Thyroid gland (tissue), 4 donors: ENCODE measurements at places on chromosomes 5 and 9.

DNA sequence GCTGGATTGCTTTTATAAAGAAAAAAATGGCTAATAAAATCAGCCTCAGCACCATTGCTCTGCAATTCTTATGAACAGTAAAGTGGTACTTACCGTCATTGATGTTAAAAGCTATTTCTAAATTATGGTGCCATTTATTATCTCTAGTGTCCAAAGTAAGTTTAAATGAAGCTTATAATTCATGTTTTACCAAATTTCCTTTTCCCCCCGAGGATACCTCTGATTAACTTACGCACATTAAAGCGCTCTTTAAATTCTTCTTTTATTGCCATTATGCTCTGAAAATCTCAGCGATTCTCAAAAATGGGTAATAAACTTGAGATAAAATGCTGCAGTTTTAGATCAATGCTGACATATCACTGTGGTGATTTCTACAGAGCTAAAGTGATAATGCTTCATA is 13.5 kb downstream of the TLX3 start:
- DNase-seq: no peak

DNA sequence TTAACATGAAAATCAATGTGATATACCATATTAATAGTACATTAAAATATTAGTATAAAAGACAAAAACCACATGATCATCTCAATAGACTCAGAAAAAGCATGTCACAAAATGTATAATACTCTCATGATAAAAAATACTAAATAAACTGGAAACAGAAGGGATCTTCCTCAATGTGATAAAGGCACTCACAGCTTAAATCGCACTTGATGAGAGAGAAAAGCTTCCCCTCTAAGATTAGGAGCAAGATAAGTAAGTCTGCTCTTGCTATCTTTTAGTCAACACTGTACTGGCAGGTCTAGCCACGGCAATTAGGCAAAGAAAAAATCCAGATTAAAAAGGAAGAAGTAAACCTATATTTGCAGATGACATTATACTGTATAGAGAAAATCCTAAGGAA is 21.8 kb upstream of the MSH3 start:
- no peak for DNase-seq

DNA sequence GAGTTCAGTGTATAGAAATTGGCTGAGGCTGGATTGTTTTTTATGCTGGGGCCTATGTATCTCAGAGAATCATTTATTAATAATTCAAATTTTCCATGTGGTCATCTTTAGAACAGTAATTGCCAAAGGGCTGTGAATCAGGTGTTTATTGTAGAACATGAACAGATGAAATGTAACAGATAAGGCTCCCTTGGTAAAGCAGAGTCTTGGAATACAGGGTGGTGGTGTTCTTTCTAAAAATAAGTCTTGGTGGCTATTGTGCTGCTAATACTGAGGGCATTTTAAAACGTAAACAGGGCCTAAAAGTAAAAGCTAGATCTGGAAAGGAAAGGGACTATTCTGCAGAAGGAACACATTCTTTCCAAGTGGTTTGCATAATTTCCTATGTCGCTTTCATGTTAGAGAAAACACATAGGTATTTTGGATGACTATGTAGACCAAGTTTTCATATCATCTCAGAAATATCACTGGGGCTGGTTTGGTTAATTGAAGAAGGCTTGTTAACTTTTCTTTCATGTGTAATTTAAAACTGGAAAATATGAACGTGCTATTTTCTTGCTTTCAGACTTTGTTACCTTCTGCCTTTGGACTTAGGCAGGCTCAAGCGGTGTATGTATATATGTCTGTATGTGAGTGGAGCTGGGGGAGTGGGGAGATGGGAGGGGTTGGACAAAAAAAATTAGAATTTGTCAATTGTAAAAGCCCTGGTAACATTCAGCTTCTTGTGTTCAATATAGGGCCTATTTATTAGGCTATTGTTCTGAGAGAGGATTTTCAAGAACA is 119.9 kb upstream of the ANKRD55 start:
- DNase-seq: no peak

GRCh38 chr5:29079771-29080170 is 2041.4 kb upstream of the CDH9 start:
- no peak for DNase-seq

DNA sequence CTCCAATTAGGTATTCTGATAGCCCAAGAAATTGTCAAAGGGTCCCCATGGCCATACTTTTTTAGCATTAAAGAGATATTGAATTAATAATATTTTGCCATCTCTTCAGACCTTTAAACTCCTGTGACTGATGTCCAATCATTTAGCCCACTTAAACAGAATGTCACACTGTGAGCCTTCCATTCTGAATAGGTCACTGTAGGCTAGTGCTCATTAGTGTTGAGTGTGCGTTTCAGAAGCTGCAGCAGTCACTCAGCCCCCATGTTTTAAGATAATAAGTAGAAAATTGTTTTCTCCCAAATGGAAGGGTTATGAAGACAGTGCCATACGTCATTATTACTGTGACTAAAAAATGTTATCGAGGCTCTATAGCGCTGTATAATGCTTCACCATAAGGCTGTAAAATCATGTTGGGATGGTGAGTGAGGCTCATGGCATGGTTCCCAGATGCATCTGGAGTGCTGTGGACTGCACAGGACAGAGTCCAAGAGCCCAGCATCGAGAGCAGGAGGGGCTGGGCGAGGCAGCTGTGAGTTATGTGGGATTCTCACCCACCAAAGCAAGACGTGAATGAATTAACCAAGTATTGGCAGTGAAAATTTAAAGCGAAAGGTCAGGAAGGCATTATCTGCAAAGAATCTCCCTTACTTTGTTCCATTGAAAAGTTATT is 2112.9 kb upstream of the WWC1 start:
- DNase-seq: no peak

- DNase-seq: peak; percentile 74
These were observed 83.0 kb upstream of the FREM1 start for GRCh38 chr9:14993061-14993800.

DNA sequence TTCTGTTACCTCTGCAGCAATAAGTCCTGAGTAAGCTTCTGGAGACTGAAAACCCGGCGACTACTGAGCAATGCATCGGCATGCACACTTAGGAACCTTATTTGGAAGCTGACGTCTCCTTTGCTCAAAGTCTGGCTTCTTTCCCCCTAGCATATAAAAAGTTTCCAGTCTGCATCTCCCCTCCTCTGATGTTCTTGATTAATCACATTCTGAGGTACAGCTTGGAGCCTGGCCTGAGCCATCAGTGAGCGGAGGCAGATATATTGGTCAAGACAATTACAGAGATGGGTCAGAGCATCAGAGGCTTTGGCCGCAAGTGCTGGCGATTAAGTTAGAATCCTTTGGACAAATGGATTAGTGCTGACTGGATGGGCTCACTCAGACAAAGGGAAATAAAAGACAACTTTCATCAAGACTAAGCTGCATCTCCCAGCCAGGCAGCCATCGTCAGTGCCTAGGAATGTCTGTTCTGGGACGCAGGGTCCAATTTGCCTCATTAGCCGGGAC is 140.7 kb downstream of the MTX3 start:
- no peak for DNase-seq

GRCh38 chr9:976258-976942 is at the start of gene DMRT3:
Gene DMRT3 (plus strand): TSS chr9:976655. CDS start chr9:977002, 347 bp downstream.
- peak; percentile 73 for DNase-seq

DNA sequence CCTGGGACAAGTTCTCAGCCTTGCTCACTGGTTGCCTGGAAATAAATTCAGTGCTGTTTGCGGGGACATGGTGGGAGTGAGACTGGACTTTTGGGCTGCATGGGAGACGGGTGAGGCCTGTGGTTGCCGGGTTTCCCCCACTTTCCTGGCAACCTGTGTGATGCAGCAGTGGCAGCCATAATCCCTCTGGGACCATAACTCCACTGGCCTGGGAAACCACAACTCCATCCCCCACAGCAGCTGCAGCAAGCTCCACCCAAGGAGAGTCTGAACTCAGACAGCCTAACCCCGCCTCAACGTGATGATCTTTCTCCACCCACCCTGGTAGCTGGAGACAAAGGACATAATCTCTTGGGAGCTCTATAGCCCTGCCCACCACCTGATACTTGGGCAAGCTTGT is 349.9 kb downstream of the PIK3R1 start:
- DNase-seq: no peak

DNA sequence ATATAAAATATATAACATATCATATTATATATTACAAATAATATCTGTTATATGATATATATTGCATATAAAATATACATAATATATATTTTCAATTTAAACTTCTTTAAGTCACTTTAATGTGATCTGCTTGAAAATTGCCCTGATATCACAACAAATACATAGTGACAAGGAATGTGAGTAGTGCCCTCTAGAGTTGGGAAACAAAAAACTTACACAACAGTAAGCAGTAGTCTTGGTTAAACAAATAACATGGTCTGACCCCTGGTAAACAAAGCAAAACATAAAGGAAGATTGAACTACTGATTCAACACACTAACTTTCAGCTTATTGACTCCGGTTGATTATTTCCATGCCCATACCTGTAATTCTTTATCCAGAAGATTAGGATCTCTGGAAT is 188.3 kb upstream of the NMUR2 start:
- DNase-seq: no peak

DNA sequence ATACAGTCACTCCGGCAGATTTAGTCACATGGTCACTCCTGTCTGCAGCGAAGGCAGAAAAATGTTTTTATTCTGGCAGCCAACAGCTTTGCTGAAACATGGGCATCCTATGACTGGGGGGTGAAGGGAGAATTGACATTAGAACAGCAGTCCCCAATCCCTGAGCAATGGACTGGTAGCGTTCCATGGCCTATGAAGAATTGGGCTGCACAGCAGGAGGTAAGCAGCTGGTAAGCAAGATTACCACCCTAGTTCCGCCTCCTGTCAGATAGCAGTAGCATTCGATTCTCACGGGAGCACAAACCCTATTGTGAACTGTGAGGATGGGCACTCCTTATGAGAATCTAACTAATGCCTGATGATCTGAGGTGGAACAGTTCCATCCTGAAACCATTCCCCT is 93.1 kb upstream of the FTMT start:
- DNase-seq: no peak

DNA sequence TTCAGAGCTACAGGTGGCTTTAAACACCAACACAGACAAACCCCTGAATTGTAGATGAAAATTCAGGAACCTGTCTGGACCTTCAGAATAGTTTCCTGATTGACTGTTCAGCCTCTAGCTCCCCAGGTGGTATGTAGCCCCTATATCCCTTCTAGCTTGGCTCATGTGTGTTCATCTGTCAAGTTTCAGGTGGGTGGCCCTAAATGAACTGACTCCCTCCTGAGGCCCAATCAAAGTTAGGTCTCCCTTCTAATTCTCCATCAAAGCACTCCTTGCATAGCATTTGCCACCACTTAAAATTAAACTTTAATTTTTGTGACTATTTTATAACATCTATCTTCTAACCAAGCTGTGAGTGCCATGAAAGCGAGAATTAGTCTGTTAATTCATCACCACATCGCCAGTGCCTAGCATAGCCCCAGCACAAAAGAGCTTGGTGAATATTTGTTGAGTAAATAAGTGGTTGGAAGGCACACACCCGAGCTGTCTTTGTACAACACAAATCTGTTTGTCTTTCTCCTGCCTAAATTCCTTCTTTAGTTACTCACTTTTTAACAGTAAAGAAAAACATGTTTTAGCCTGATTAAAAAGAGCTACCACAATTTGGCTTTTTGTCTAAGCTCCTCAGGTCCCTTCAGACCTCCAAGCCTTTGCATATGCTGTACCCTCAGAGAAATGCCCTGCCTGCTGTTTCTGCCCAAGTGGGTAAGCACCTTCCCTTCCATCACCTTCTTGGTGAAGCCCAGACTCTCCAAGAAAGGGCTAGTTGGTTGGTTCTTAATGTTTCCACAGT is 138.1 kb upstream of the HMHB1 start:
- no peak for DNase-seq

- DNase-seq: no peak
These were observed 8.2 kb upstream of the FAM151B start for GRCh38 chr5:80479713-80480112.

- no peak for DNase-seq
These were observed 80.4 kb upstream of the GNAQ start for GRCh38 chr9:78112004-78112403.

GRCh38 chr9:16370647-16371046 is 499.8 kb downstream of the BNC2 start:
- no peak for DNase-seq

GRCh38 chr5:14995229-14995628 is 123.7 kb upstream of the ANKH start:
- DNase-seq: no peak

DNA sequence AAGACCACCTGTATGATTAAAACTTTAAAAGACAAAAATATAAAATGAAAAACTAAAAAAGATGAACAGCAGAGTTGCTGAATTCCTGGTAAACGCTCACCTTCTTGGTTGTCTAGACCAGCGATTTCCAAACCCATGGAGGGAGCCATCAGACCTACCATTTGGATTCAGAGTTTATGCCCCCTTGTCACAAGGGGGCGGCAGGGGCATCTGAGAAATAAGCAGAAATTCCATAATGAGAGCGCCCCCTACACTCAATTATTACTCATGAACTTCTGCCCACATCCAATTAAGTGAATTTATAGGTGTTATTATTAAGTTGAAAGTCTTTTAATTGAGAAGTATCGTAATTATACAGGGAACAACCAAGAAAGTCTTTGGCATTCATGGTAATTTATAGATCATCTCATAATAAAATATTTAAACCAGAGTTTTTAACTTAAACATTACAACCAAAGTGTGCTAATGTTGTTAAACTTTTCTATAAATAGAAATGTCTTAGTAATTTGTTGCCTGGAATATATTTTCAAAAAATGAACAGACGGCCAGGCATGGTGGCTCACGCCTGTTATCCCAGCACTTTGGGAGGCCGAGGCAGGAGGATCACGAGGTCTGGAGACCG is 35.2 kb upstream of the SPATA31C2 start:
- peak; percentile 36 for DNase-seq
